Activated effector memory CD4-positive, alpha-beta T cell treated with anti-CD3 and anti-CD28 coated beads, Interleukin-2, amount 50 U/mL, for 16 hours (primary cell): ENCODE measurements at places on chromosomes 16 and 17.

DNA sequence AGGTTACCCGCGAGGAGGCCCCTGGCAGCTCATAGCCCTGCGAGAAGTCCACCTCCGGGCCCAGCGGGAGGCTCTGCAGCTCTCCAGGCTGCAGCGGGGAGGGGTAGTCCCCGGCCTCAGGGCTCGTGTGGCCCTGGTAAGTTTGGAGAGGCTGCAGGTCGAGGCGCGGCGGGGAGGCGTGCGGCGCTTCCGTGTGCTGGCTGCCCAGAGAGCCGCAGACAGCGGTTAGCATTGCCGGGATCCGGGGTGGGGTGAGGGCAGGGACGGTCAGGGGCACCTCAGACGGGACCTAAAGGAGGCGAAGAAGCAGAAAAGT is 2.8 kb downstream of the SP6 start:
- no peak for DNase-seq

GRCh38 chr16:66575060-66575459 is 4.2 kb upstream of the CMTM2 start:
- no peak for DNase-seq

DNA sequence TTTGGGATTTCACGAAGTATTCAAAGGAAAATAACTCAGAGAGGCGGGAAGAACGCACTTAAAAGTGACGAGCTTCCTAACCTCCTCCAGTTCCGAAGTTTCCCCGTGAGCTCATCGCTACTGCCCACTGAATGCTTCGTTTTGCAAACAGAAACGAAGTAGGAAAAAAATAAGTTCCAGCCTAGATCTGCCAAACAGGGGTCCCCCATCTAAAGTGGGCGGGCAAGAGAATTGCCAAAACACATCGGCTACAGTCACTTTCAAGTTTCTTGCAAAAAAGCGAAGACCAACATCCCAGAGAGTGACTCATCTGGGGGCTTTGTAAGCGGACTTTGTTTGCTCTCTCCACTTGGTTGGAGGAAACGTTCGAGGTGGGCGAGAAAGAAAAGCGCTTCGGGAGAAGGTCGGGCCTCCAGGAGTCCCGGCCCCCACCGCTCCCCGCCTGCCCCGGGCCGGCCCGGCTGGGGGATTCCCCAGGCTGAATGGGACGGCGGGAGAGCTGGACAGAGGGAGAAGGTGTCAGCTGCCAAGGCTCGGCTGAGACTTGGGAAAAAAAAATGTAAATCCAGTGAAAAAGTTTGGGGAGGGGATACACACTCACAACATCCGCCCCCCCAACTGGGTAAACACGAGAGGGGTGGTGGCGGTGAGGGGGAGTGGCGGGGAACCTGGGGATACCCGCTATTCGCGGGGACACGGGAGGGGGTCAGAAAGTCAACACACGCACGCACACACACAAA is 1.0 kb downstream of the VEZF1 start:
- DNase-seq: peak; percentile 79

- no peak for DNase-seq
Measured at GRCh38 chr17:72184805-72185204, 64.0 kb downstream of the SOX9 start.
